ENCODE measurements at places on chromosomes 7 and 10.
A peak's percentile ranks its signal among the peaks of the same experiment; 100 is the strongest.

- no peak for DNase-seq
These were observed 42.5 kb downstream of the DPCD start for GRCh38 chr10:101630633-101630920.

GRCh38 chr10:96397902-96398301 lies 39.1 kb upstream of the OPALIN start:
- no peak for DNase-seq

DNA sequence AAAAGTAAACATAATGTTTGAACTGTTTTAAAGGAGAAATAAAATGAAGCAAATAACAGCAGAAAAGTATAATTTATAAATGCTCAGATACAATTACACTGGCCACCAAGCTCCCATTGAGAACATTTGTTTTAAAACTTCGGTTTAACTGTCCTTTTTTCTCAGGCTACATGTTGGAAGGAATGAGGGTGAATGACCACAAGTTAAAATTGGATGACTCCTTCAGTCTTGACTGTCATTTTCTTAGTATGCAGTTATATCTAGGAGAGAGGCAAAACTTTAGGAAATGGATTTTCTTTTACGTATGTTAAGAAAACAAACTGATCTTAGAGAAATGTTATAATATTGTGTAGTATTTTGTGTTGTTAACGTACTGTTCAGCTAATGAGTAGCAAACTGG lies 5.0 kb downstream of the TRIM24 start:
- no peak for DNase-seq

GRCh38 chr7:80106498-80107113 lies 28.0 kb upstream of the GNAI1 start:
- no peak for DNase-seq

DNA sequence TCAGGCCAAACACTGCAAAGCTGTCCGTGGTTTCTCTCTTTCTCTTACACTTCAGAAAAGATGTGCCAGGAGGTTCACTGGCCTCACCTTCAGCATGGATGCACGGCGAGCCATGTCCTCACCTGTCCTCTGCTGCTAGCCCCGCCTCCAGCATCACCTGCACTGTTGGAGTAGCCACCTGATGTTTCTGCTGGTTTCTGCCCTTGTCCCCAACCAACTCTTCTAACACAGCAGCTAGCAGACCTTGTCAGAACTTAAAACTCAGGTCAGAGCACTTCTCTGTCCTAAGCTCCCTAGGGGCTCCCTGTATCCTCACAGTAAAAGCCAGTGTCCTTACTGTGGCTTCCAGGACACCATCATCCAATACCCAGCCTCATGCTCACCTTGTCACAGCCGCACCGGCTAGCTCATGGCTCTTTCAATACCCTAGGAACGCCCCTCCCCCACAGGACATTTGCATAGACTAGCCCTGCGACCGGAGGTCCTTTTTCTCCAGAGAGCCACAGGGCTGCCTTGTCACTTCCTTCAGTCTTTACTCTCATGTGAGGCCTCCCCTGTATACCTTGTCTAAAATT lies 15.2 kb downstream of the PALD1 start:
- DNase-seq, result no peak

DNA sequence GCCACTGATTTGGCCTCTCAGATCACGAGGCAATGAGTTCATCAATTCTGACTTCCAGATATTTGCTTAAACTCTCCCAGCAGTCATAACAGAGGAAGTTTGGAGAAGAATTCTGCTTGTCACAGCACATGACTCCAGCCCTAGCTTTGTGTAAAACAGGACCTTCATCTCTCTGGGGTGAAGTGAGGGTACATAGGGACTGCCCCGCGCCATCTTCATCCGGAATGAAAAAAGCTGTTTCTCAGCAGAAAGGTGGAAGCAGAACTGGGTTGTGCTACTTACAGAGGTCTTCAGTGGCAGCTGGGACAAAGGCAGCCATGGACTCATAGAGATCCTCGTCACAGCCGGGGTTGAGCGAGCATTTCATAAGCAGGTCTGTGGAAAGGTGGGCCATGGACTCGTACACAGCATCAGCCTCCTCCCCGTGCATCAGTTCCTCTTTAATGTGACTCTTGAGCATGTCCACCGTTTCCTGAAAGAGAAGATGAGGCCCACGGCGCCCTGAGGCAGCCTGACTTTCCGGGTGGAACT lies 58.4 kb upstream of the TM9SF3 start:
- DNase-seq, result no peak

- no peak for DNase-seq
These were observed 17.1 kb upstream of the STK17A start for GRCh38 chr7:43565786-43566185.

GRCh38 chr10:90906596-90906995 lies 14.3 kb downstream of the ANKRD1 start:
- no peak for DNase-seq

DNA sequence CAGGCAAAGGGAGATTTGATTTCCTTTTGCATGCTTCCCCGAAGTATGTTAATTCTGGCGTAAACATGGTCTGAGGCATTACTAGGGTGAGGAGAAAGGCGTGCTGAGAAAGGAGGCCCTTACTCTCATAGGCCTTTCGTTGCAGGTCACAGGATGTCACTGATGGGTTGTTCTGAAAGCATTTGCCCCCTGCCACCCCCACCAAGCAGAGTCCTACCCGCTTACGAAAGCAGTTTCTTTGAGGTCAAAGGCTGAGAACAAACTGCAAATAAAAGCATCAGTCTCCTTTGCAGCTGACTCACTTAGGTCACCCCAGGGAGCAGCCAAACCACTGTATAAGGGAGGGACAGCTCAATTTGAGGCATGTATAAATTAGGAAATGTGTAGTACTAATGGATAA lies 57.1 kb downstream of the BPGM start:
- no peak for DNase-seq

- no peak for DNase-seq
These were observed 113.7 kb downstream of the ARL4A start for GRCh38 chr7:12801107-12801506.

- peak; percentile 50 for DNase-seq
These were observed 5.0 kb downstream of the ZYX start for GRCh38 chr7:143385891-143386781.

All from activated T-cell treated with anti-CD3 and anti-CD28 coated beads, Interleukin-2, amount 50 U/mL, for 24 hours (primary cell).